ENCODE measurements at places on chromosomes 3 and 15.

- no peak for DNase-seq
Measured at GRCh38 chr3:20909511-20909910, 723.5 kb upstream of the SGO1 start.

DNA sequence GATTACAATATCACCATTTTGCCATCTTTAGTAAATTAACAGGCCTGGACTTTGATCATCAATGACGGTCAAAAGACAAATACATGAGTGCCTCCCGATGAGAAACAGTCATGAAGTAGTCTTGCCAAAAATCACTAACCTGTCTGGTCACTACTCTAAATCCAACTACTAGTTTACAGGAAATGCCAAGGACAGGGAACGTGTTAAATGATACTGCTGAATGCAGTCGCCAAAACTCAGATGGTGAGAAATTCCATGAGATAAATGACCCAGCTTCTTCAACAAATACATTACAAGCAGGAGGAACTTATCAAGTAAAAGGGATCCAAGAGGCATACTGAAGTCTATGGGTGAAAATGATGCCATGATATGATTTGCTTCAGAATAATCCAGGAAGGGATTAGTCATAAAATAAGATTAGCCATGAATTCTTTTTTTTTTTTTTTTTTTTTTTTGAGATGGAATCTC, 35.8 kb upstream of the ATP13A3 start:
- no peak for DNase-seq

DNA sequence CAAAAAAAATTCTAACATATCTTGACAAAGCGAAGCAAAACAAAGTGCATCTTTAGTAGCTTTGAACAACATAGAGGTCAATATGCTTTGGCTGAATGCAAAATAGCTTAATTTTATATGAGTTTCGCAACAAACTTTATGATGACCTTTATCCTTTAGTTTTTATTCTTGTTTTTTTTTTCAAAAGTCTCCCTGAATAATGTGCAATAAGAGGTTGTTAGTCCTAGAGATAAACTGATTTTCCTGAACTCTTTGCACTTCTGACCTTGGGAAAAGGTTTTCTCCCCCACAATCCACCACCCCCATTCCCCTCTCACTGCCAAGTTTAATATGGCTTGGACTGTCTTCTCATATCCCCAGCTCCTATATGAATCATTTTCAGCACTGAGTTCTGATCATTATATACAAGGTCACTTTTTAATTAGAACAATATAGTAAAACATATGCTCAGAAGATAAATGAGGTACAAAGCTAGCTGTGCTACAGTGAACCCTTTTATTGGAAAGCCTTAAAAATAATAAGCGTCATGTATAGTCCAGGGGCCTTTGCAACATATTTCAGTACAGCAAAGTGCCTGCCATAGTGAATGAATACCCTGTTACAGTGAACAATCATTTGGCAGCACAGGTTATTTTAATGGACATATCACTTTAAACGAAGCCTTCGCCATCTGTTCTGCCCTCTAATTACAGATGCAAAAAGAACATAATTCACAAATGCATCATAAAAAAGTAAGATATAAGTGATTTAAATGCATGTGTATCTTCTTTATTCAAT, 496.3 kb upstream of the NR2F2 start:
- no peak for DNase-seq

- no peak for DNase-seq
Measured at GRCh38 chr15:50764461-50765194, 878 bp downstream of the SPPL2A start.

- DNase-seq: no peak
Measured at GRCh38 chr3:40680685-40681657, 156.2 kb downstream of the ZNF621 start.

- no peak for DNase-seq
Measured at GRCh38 chr3:36923523-36923943, 21.3 kb downstream of the TRANK1 start.

DNA sequence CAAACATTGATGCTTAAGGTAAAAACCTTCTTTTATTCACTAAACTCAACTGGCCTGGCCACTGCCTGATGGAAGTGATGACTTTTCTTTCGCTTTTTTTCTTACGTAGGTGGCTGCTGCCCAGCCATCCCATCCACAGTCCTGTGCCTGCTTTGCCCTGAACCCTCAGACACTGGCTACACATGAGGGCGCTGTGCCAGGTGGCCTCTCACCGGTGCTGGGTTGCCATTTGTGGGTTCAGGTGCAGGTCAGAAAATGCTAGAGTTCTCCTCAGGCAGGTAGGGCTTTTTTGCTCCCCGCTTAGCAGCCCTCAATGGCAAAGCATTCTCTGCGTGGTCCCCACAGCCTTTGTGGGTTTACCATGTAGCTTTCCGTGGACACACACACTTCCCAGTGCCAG, 88.3 kb upstream of the PRR23E start:
- DNase-seq: no peak

DNA sequence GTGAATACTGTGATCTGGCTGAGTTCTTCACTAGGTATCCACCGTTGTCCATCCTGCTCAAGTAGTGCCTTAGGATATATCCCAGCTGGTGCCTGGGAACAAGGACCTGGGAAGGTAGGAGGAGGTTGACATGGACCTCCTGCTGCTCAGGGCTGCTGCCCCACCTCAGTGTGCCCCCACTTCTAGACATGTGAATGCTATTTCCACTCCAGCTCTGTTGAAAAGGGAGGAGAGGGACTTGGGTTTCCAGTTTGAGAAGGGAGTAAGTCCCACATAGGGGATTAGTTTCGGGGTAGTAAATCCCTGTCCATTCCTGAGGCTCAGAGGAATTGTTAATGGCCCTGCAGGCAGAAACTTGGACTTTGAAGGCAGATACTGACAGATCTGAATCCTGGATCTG, 32.9 kb upstream of the ETV5 start:
- DNase-seq: no peak

GRCh38 chr3:138124706-138125355, 7.4 kb downstream of the A4GNT start:
- no peak for DNase-seq

DNA sequence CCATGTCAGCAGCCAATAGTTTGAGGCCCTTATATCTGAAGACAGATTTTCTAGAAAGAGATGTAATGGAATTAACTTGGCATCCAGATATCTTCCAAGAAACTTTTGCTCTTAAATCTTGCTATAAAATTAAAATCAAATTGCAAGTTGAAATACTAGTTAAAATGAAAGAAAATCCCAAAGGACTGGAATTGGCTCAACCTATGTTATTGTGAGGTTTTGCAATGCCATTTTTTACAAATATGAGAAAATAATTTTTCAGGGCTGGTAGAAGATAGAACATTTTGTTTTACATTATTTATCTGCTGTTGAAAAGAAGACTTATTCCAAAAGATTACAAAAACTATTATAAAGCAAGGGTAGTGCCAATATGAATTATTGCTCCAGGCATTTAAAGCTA, 92.2 kb upstream of the AGTR1 start:
- no peak for DNase-seq

DNA sequence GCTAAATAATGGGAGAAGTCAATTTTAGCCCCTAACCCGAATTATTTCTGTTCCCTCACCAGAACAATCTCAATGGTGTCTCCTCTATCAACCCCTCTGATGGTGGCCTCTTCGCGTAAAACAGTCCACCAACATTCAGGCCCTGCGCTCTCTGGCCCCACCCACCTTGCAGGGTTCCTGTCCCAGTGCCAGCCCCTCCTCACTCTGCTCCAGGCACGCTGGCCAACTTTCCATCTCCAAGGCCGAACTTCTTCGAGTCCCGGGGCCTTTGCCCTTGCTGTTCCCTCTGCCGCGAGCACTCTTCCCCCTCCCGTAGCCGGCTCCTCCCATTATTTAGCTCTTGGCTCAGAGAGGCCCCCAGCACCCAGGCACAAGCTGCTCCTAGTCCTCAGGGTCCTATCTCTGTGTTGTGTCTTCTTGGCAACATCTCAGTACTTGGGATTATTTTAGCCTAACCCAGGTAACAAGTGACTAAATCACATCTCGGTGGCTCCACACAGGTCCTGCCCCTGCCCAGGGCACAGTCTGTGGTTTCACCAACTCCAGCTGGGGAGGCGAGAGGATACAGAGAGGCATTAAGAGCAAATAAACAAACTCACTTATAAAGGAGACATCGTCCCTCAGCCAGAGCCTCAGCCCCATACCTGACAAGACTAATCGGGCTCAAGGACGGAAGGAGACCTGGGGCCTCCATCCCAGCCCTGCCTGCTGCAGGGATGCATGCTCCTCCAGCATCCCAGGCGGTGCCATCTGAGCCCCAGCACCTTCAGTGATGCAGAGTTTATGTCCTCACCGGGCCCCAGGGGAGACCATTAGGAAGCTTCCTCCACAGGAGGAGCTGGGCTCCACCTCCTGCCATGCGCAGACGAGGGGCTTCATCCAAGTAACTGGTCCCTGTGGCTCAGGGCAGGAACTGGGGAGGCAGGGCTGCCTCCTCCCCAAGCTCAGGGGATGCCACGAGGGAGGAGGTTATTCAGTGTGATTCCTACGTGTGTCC, 19.7 kb upstream of the IQSEC1 start:
- DNase-seq: no peak

DNA sequence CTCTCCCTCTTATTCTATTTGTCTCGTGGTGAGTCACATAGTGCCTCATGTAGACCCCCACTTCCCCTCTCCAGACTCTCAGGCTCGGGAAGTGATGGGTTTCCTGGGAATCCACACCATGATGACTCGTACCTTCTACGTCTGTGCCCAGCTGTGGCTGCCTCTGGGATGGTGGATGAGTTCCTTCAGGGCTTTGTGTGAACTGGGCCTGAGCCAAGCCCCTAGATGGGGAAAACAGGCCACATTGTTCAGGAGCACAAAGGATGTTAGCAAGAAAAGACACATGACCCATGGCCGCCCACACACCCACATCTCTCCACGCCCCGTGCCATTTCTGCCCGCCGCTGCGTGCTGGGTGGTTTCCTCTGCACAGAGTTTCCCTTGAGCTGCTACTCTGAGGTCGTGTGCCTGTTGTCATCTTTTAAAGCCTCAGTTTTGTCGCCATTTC, 10.5 kb downstream of the ISG20 start:
- peak; percentile 58 for DNase-seq

- DNase-seq: no peak
Measured at GRCh38 chr15:97521381-97522285, 438.9 kb upstream of the ARRDC4 start.

DNA sequence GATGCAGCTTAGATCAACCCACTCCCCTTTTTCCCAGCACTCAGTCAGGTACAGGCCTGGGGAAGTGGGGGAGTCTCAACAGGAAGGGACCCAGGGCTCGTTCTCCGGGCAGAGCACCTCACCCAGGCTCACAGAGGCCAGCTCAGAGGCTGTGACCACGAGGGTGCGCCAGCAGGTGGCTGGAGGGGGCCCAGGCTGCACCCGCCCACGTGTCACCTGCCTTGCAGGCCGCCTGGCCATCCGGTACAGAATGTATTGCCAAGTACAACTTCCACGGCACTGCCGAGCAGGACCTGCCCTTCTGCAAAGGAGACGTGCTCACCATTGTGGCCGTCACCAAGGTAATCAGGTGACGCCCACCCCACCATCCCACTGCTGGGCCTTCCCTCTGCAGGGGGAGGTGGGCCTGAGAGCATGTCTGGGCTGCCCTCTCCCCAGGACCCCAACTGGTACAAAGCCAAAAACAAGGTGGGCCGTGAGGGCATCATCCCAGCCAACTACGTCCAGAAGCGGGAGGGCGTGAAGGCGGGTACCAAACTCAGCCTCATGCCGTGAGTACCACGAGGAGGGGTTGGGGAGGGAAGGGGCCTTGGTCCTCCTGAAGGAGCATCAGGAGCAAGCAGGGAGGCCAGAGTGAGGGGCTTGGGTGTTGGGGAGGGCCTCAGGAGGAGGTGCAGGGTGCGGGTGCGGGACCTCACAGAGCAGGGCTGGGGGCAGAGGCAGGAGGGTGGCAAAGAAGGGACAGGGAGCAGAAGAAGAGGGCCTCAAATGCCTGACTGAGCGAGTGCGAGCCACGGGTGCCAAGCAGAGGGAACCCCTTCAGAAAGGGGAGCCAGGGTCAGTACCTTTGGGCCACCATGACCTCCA, 14.0 kb upstream of the LMAN1L start:
- no peak for DNase-seq

DNA sequence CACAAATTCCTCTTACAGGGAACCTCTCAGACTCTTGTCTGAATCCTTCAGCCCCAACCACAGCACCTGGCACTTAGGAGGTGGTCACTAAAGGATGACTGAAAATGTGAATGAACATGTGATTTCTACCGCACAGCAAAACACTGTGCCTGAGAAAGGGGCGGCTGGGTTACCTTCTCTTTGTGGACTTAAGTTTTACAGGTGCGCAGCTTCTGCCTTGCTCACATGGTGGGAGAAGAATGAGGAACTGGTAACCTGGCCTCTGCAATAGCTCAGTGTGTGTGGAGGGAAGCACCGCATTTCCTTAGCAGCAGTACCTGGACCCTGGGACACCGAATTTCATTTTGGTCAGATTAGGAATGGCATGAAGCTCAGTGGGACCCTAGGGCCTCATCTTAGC, 9.8 kb upstream of the ETV5 start:
- no peak for DNase-seq

DNA sequence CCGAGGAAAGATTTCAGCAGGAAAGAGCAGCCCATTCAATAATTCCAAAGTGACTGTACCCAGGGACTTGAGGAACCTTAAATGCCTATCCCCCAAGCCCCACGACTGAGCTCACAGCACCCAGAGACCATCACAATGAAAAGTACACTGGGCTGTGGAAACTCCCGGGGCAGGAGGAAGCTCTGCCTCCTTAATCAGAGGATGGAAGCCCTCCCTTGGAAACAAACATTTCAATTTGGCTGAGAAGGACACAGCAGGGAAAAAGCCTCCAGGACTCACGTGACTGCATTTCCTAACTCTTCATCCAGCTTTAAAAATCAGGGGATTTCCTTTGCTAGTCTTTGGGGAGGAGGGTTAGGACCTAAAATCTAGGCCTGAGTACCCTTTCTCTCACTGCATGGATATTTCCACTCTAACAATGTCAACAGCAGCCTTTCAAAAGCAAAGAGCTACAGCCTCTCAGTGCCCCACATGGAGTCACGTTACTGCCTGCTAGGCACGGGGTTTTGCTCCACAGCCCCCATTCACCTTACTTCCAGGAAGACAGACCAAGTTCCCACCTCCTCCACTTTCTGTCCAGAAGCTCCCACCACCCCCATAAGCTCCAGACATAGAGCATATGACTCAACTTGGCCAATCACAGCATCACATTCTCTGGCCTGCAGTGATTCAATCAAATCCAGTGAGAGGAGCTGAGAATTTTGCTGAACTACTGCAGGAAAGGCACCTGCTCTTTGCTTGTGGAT, 68.9 kb upstream of the WNT5A start:
- no peak for DNase-seq

DNA sequence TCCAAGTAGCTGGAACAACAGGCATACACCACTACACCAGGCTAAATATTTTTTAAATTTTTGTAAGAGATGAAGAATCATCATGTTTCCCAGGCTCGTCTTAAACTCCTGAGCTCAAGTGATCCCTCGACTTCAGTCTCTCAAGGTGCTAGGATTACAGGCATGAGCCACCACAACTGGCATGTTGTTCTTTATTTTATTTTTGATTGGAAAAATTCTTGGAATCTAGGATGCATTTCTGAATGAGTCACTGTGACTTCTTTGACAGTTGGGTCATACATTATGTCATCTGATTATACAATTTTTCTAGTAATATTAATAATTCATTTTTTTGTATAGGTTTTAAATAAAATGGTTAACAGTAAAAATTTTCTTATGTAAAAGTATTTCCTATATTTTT, 870.2 kb downstream of the SI start:
- no peak for DNase-seq

- no peak for DNase-seq
Measured at GRCh38 chr3:181533811-181534210, 177.9 kb upstream of the SOX2 start.

Measured in stimulated activated CD8-positive, alpha-beta memory T cell treated with anti-CD3 and anti-CD28 coated beads, Interleukin-15, amount 100 ng/mL, for 4 hours (primary cell).